Stimulated activated CD8-positive, alpha-beta memory T cell treated with anti-CD3 and anti-CD28 coated beads, Interleukin-2, amount 100 ng/mL, for 1 hour (primary cell): ENCODE measurements at places on chromosomes 2 and 18.

DNA sequence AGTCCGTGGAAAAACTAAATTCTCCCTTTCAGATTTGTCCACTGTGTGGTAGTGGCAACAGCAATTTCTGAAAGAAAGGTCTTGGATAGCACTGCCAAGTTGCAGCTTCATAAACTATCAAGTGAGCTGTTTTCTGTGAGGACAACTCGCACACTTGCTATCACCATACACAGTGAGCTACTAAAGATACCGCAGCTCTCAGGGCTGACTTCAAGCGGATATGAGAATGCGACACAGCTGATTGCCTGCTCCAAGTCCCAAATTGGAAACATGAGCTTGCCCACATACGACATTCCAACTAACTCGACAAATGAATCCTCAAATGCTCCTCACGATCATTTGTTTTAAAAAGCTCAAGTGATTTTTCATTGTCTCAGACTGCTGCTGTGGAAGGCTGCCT, 46.2 kb downstream of the E2F6 start:
- no peak for DNase-seq

DNA sequence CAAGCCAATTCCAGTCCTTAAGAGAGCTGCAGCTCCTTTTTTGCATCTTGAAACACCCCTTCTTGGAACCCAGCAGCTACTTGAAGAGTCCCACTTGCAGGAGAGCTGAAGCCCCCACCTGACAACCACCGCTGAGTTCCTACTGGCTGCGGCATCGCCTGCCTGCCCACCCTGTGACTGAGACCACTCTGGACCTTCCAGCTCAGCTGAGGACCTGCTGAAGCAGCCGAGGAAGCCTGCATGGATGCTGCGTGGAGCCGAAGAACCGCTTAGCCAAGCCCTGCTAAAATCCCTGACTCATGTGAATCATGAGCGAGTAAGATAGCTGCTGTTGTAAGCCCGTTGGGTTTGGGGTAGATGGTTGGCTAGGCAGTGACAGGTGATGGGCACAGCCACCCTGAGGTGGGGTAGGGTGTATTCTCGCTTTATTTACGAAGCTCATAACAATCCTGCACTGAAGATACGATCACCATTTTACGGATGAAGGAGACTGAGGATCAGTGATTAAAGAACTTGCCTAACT, 78.4 kb downstream of the INHBB start:
- DNase-seq = no peak

GRCh38 chr2:102420290-102420689, 2.7 kb upstream of the IL18RAP start:
- no peak for DNase-seq

DNA sequence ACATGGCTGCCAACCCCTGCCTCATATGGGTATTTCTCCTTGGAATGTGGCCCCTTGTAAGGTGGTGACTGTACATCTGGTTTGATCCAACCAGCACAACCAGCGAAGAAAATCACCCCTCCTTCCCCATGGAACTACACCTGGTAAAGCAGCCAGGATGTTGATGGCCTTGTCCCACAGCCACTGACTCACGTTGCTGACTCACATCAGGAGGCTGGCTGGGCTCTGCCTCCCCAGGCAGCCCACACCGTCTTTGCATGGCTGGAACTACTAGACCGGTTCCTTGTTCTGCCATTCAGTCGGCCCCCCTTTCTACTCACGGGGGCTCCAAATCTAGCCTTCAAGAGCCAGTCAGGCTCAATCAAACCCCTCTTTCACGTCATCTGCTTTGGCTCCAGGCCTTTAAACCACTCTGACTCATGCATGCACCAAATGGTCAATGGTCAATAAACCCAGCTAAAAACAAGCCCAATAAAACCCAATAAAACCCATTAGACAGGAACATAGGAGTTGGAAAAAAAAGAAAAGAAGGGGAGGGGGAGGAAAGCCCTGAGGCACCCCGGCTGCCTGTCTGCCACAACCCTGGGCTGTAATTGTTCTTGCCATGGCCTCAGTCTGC, 114.8 kb downstream of the PLB1 start:
- no peak for DNase-seq

DNA sequence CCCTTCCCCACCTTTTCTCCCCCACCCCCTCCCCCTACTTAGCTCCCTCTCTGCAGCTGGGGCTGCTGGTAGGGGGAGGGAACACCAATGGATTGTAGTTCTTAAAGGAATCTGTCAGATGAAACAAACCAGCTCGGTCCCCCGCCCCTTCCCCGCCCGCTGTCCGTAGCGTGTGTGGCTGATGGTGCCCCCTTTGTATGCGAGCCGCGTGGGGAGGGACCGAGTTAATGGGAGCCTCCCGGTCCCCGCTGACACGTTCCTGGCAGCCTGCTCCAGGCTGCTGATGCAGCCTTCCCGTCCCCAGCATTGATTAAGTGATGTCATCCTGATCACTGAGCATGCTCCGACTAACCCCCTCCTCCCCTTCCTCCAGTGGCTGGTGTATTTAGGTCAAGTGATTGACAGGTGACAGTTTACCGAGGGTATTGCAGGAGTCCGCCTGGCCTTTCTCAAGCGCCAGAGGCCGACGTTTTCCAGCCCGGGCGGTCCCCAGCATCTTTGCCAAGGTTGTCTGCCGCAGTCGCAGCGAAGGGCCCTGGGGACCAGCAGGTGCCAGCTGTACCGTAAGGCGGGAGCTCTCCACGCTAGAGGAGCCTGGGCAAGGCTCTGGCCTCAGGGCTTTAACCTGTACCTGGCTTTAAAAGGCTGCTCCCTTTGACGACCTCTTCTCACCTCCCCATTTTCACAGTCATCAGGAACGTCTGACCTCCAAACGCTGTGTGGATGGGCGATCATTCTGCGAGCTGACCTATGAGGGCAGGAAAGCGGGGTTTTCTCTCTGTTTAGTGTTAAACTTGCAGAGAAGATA, 1.8 kb downstream of the KIF5C start:
- no peak for DNase-seq

DNA sequence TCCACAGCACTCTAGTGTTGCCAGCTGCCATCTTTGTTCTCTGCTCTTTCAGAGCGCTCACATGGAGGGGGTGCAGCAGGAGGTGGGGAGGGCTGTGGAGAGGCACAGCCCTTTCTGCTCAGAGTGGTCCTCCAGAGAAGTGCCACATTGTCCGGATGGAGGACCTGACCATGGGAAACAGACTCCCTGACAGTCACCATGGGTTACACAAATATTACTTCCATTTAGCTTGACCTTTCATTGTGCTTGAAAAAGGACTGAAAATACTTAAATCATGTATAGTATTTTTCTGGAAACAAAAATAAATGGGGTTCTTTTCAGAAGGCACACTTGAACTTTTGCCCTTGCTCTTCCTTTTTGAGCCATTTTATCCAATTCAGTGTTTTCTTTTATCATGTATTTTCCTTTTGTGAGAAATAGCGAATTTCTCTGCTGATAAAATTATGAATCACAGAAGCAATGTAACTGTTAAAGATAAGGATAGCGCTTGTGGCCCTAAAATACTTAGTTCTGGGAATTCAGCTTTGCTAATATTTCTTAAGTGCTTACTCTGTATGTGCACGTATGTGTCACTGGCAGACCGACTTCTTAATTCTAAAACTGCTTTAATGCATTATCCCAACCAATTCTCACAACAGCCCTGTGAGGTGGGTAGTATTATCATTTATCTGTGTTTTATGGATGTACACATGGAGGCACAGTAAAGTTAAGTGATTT, 34.2 kb downstream of the SPATS2L start:
- DNase-seq = no peak

DNA sequence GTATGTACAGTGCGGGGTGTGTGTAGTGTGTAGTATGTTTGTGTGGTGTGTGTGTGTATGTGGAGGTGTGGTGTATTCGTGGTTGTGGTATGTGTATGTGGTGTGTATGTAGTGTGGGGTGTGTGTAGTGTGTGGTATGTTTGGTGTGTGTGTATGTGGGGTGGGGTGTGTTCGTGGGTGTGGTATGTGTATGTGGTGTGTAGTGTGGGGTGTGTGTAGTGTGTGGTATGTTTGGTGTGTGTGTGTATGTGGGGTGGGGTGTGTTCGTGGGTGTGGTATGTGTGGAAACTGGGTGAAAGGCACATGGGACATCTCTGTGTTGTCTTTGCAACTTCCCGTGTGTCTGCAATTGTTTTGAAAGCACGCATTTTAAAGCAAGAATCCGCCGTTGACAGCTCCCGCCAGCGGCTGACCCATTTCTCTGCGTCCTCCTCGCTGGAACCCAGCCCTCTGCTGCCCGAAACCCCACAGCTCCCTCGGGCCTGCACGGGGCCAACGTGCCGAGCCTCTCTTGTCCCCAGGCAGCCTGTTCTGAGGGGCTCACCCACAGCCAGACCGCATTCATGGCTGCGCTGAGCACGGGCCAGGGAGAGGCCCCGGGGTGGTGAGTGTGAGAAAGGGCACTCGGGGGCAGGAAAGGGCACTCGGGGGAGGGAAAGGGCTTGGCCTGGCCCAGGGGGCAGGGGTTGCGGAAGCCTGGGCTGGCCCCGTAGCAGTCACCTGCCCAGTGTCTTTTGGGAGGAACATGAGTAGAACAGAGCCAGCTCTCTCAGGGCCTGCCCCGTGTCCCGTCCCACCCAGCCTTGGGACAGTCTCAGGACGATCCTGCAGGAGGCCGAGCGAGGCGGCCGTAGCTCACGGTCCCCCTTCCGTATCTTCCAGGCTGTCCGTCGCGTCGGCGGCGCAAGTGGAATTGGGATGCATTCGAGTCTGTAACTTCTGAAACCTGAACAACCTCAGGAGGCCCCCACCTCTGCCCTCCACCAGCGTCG, 61.4 kb downstream of the TWIST2 start:
- no peak for DNase-seq

DNA sequence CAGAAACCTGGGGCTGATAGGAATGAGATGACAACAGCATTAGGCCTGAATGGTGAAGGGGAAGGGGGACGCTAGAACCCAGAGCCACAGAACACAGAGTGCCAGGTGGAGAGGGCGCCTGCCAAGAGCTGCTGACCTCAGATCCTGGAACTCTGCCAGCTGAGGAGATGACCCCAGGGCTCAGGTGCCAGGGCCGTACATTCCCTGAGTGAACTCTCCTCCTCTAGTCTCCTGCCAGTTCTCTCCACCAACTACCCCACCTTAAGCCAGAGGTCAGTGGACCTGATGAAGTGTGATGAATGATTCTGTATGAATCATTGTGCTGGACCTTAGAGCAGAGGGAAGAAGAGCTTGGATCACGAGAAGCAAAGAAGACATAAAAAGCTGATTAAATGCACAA, 1582.2 kb upstream of the ACVR2A start:
- no peak for DNase-seq

DNA sequence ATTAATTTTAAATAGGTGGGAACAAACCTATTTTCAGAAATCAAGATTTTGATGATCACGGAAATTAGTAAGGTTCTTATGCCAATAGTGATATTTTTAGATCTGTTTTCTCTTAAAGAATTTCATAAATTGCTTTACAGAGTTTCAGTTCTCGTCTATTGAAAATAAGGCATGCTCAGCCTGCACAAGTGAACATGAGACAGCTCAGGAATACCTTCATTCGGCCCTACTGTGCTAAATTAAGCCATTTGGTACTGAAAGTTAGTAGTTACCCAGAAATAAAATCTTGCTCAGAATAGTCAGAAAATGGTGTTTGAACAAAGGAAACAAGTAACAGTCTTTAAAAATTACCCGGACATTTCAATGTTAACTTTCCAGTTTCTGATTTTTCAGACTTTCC, 60.4 kb downstream of the DLGAP1 start:
- DNase-seq = no peak

GRCh38 chr2:176566496-176566895, 297.3 kb downstream of the MTX2 start:
- DNase-seq = no peak

- DNase-seq = no peak
Observed at GRCh38 chr2:212592695-212593094, 54.1 kb upstream of the ERBB4 start.

- no peak for DNase-seq
Observed at GRCh38 chr2:217727801-217728200, 275.0 kb downstream of the TNS1 start.

DNA sequence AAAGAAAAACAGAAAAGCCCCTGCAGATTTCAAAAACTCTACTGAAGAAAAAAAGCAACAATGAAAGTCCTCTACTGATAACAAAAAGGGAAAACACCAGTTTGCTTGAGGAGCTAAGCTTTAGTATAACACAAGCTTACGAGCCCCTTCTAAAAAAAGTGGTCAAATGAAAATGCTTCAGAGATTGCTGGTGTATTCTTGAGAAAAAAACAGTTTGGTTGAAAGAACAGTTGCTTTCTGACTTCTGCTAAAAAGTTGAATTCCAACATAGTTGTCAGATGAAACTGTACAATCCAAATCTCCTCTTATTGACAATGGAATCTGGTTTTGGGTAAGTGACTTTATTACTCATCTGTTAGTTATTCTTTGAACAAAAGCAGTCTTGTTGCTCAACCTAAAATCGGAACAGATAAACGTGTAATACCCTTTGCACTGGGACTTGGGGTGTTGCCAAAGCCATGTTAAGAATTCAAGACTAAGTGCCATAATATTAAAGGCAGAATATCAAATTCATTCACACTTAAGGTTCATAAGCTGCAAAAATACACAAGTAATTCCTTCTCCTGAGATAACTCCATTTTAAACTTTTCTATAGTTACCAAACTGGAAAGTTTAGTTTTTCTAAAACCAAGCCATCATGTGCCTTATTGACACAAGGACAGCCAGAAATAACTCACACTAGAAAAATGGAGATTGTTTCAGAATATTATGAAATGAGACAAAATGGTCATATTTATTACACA, 45.3 kb upstream of the SPAG16 start:
- DNase-seq = no peak

DNA sequence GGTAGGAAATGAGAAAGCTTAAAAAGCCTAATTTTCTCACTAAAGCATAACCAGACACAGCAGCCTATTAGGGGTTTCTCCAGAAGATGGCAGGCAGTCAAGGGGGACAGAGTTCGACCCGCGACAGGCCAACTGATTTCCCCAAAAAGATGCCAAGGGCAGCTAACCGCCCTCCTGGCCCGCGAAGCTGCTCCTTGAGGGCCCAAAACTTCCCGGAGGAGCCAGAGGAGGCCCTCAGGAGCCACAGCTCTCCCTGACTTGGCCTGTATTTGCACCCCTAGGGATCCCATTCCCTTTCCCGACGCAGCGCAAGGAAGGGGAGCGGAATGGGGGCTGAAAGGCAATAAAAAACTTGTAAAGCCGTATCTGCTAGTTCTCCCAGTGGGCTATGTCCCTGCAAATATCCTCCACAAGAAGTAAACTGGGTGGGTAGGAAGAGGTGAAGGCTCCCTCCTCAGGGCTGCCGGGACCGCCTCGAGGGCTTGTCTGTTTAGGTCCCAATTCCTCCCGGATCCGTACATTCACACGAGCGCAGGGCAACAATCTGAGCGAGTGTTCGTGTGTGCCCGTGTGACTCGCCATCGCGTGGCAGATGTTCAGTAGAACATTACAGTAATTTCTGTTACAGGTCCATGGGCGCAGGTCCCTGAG, 756 bp upstream of the NAGK start:
- DNase-seq = no peak

DNA sequence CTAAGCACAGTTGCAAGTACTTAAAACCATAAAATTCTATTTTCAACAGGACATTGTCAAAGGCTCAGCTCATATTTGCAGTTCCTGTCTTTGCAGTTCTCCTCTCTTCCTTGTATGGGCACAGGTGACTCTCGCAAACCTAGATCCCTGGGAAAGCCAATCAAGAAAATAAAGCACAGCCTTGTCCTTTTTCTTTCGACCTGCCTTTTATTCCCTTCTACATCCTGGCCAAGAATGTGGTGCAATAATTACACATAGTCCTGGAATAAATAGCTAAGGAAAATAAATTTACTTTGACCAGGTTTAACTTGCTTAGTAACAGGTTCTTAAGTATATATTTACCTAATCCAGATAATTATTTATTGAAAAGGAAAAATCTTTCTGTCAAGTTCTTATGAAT, 20.2 kb downstream of the ATG16L1 start:
- DNase-seq = no peak

GRCh38 chr2:177692783-177693269, 300.3 kb downstream of the AGPS start:
- no peak for DNase-seq
